ENCODE measurements at places on chromosomes 11 and 22. TPM values are rescaled to one million over a fixed set of nuclear protein-coding genes. Genes with fewer than 3 reads are reported as not detected.
A peak's percentile ranks its signal among the peaks of the same experiment; 100 is the strongest.

GRCh38 chr11:20111871-20112270 lies 48.4 kb downstream of the DBX1 start:
- no peak for DNase-seq
- peaks cover 46% of the 10 kb centered on the region for H3K36me3 ChIP-seq
- H3K27ac ChIP-seq = peak overlapping the region; percentile 74
- no peaks in the 10 kb centered on the region for H3K27me3 ChIP-seq
- peaks cover 13% of the 10 kb centered on the region for H3K4me1 ChIP-seq
- no peak overlapping the region for H3K4me3 ChIP-seq

- no peak for DNase-seq
- H3K36me3 ChIP-seq = no peaks in the 10 kb centered on the region
- no peak overlapping the region for H3K27ac ChIP-seq
- no peaks in the 10 kb centered on the region for H3K27me3 ChIP-seq
Observed at GRCh38 chr22:23220485-23221350, 40.4 kb downstream of the BCR start.

The KCNJ11 gene
- total RNA-seq = 15.9 TPM

- no peak for DNase-seq
- H3K36me3 ChIP-seq = no peaks in the 10 kb centered on the region
- H3K27ac ChIP-seq = no peak overlapping the region
- H3K4me3 ChIP-seq = no peak overlapping the region
- no peaks in the 10 kb centered on the region for H3K27me3 ChIP-seq
- no peaks in the 10 kb centered on the region for H3K4me1 ChIP-seq
Observed at GRCh38 chr11:41403458-41403857, 56.0 kb downstream of the LRRC4C start.

DNA sequence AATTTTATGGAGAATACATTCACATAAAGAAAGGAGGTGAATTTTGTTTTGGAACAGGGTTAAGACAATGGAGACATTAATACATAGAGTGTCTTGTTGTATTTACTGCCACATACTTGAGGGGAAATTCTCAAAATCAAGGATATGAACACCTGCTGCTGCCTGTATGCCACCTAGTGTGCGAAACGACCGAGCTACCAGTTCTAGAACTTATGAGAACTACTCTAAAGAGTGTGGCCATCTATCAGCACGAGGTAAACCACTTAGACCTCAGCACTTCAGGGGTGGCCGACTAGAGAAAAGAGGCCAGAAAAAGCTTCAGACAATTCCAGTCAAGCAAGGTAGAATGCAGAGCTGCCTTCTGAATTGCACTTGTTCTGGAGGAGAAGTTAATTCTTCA lies 1.5 kb upstream of the AGBL2 start:
- H3K4me3 ChIP-seq = no peak overlapping the region
- H3K27me3 ChIP-seq = no peaks in the 10 kb centered on the region
- DNase-seq = no peak
- no peaks in the 10 kb centered on the region for H3K4me1 ChIP-seq
- peaks cover 3% of the 10 kb centered on the region for H3K36me3 ChIP-seq
- no peak overlapping the region for H3K27ac ChIP-seq

DNA sequence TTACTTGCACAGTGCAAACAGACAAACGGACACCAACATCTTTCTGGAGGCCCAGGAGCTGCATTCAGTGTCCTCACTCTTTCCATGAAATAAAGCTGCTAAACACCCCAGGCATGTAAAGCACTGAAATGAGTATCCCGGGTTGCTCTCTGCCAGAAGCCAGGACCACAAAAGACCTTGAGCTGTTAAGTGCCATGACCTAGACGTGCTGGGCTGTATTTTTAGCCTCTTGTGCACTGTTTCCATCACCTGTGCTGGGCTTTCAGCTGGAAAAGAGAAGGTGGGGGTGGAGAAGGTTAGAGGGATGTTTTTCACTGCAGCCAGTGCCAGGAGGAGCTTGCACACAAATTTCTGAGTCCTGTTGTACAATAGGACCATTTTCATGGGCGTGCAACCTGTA lies 3.4 kb upstream of the KREMEN1 start:
- H3K4me1 ChIP-seq = peaks cover 29% of the 10 kb centered on the region
- H3K36me3 ChIP-seq = no peaks in the 10 kb centered on the region
- no peak for DNase-seq
- no peak overlapping the region for H3K4me3 ChIP-seq

- no peaks in the 10 kb centered on the region for H3K36me3 ChIP-seq
- H3K4me1 ChIP-seq = no peaks in the 10 kb centered on the region
- no peak for DNase-seq
- no peak overlapping the region for H3K27ac ChIP-seq
Observed at GRCh38 chr11:48384670-48385069, 18.4 kb upstream of the OR4C5 start.
